ENCODE measurements at places on chromosomes 5 and 9.

DNA sequence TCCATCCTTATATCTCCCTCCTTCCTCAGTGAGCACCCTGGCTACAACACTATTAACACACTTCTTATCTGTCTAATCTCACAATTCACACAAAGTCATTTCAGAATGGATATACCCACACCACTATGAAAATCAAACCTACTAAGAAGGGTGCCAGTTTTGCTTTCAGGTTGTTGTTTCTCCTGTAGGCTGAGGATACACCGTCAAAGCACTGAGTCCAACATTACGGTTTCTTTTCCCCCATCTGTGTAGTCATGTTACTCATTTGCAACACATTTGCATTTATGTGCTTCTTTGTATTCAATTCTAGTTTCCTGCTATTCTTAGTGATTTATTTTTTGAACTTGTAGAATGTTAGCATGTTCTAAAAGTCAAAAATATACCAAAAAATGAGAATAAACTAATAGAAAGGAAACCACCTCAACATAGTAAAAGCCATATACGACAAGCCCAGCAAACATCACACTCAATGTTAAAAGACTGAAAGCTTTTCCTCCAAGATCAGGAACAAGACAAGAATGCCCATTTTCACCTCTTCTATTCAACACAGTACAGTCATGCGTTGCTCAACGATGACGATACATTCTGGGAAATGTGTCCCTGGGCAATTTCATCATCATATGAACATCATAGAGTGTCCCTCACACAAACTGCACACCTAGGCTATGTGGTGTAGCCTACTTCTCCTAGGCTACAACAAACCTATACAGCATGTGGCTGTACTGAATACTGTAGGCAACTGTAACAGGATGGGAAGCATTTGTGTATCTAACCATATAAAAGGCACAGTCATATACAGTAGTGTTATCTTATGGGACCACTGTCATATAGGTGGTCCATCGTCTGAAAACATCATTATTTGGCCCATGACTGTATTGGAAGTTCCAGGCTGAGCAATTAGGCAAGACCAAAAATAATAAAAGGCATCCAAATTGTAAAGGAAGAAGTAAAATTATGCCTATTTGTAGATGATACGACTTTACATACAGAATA is 6.3 kb downstream of the ROR2 start:
- no peak for DNase-seq

DNA sequence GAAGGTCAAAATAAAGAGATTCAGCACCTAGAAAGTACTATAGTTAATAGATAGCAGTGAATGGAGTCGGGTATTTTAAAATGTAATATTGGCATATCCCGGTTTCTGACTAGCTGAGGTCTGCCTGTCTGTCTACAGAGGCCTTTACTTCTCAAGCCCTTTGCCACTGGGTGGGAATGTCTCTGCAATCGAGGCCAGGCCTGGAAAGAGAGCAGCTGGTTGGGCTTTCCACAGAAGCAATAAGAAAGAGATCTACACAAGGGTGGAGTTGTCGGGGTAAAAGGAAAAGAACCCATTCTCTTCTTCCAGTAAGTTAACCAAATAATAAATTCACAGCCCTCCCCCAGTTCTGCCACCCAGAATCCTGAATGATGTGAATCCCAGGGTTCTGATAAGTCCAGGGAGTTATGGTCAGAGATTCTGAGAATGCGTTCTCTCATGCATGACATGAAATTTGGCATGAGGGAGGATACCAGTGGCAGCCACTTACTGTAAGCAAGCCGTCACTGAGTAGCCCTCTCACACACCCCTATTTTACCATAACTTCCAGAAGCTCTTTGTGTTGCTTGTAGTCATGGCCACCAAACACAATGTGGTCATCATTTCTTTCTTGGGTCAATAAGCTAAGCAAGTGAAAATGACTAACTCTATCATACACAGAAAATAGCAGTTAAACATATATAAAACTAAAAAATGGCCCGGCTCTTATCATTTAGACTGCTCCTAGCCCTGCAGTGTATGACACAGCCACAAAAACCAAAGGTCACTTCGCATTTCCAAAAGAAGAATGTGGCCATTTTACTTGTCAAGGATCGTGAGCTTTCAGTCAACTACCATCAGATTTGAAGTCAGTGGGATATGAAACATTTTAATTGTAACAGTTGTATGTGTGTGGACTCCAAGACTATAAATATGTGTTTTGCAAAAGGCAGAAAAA is 185.0 kb downstream of the GLIS3 start:
- no peak for DNase-seq

- no peak for DNase-seq
Observed at GRCh38 chr9:22528485-22528884, 81.9 kb downstream of the DMRTA1 start.

DNA sequence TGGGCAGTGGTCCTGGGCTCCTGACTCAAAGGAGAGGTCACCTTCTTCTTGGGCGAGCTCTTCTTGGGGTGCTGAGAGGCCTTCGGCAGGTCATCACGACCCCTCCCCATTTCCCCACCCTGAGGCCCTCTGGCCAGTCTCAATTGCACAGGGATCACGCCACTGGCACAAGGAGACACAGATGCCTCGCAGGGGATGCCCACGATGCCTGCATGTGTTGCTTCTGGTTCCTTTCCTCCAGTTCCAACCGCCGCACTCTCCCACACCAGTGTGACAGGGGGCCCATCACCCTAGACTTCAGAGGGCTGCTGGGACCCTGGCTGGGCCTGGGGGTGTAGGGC is 1.3 kb downstream of the CEL start:
- no peak for DNase-seq

- no peak for DNase-seq
Observed at GRCh38 chr9:27422279-27422834, 101.7 kb upstream of the IFNK start.

- DNase-seq, result no peak
Observed at GRCh38 chr5:124393584-124394379, 352.7 kb downstream of the ZNF608 start.

- DNase-seq, result no peak
Observed at GRCh38 chr5:134110382-134110781, 4.1 kb upstream of the TCF7 start.

DNA sequence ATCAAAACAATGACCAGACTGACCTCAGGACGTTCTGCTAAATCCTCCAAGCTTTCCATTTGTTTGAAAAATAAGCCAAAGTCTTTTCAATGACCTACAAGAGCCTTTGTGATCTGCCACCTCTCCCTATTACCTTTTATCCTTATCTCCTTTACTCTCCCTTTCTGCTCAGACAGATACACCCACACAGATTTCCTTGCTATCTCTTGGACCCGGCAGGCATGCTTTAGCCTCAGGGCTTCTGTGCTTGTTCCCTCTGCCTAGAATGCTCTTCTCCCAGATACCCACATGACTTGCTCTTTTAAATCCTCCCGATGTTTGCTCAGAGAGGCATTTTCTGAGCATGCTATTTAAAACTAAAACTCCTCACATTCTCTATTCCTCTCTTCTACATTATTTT is 8.9 kb upstream of the ELOVL7 start:
- DNase-seq, result no peak

GRCh38 chr9:130207241-130207992 is 35.2 kb downstream of the NCS1 start:
- DNase-seq, result no peak

DNA sequence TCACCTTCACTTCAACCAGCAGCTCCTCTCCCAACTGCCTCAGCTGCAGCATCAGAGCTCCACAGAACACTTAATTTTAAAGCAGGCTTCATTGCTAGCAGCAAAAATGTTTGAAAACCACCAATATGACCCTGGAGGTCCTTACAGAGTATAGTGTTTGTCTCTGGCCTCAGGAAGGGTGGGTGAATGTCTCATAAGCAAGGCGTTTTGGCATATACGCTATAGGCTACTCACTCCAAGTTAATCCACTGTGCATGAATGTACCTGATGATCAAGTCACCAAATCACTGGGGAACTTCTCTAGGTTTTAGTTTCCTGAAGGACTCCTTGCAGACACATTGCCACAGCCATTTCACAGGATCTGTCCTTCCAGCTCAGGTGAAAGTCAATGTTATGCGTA is 125.3 kb downstream of the GABBR2 start:
- no peak for DNase-seq

- DNase-seq, result no peak
Observed at GRCh38 chr5:150043657-150044328, 42.6 kb downstream of the CSF1R start.

DNA sequence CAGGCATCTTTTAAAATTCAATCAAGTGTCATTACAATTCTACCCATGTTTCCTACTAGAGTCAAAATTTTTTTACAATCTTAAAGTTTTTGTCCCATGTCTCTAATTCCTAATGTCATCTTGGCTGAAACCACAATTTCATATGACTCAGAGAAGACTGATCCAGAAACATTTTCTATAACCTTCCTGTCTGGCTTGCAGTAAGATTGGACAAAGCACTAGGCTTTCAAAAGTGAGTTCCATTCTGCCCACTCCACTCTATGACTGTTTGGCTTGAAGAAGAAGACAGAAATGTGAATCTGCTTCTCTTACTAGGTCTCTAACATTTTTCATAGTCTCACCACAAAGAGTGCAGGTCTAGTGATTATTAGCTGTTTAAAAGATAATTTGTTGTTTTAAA is 88.8 kb downstream of the NR3C1 start:
- DNase-seq, result no peak

DNA sequence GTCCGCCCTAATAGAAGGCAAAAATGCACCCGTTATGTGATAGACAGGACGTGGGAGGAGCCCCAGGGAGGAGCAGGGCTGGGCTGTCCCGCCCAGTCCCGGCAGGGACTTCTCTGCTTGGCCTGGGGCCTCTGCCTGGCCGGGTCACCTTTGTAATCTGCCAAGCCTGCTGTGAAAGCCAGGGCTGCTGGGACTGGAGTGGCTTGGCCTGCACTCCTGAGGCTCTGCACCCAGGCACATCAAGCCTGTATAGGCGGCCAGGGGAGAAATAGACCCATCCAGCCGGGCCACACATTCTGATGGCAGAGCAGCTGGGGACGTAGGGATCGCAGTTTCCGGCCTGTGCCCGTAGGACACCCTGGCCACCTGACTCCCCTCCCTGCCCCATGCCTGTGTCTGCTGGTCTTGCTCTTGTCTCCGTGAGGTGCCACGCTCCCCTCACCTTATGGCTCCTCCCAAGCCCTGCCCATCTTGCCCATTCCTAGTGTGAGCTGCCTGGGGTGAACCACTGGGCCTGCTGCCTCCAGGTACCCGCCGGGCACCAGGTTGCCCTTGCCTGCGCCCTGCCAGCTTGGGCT is 28.1 kb downstream of the DYNC2I2 start:
- no peak for DNase-seq

DNA sequence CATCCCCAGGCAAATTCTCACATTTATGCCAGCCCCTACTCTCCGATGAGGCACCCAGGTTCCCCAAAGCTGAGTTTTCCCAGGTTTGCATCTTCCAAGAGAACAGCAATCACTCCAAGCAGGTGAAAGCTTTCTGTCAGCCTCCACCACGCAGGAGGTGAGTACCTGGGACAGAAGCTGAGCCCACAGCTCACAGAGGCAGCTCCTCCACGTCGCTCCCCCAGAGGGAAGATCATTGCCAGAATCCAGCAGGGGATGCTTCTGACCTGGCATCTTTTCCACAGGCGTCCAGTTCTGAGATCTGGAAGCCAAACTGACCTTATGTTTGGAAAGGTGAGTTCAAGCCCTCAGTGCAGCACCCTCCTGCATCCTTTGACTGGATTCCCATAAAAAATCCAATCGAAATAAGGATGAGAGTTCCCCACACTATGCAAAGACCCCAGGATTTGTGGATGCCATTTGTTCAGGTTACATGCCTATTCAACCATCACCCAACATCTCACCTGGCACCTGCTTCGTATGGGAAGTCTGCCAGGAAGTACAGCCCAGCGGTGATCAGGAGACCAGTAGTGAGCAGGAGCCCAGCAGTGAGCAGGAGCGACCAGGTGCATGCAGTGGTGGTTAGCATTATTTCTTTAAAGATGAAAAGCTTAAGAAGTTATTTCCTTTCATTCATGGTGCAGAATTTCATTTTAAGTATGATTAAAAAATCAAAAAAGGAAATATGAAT is 47.4 kb upstream of the OLFM1 start:
- DNase-seq, result no peak

DNA sequence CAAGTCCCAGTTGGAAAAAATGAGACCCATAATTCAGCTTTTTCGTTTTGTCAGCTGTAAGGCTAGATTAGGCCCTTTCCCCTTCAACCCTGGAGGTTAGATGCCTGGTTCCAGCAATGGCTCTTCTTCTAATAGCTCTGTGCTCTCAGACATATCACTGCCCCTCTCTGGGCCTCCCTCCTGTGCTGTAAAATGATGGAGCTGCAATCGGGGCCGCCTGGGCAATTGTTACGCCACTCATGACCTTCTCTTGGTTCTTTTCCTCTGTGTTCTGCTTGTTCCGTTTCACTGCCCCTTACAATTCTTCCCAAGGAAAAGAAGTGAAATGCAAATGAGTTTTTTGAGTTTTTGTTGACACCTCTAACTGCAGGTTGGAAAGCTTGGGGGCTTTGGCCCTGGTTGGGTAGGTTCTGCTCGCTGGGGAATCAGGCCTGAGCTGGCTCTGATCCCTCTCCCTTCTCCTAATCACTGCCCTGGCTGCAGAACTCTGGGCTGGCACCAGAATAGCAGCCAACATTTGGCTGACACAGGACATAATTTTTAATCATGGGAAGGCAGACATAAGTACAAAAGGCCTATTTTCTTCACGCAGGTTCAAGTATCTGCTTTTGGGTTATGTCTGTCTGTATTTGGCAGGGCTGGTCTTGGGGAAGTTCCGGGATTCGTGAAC is 110.9 kb downstream of the FOXD1 start:
- DNase-seq, result no peak

DNA sequence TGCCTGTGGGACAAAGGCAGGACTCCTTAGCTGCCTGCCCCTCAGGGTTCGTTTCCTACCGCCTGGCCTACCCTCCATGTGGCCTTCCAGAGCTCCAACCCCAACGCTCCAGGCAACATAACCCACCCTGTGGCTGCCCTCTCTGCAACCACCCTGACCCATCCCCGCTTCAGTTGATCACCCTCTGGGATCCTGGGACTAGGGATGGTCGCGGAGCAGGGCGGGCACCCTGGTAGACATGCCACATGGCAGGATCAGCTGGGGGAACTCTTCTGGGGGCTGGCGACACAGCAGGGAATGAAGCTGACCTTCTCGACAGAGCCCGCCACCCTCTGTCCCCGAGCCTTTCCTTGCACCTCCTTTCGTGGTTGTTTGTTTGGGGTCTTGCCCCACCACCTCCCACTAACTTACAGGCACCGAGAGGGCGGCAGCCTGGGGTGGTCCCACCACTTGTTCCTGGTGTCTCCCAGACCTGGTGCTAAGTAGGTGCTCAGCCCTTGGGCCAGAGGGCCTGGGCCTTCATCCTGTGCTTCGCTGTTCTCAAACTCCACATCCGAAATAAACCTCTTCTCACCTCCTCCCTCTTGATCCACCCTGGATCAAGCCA is 243.1 kb downstream of the PBX3 start:
- DNase-seq, result no peak

GRCh38 chr9:91234523-91234922 is 127.2 kb downstream of the AUH start:
- no peak for DNase-seq
